Right cardiac atrium (tissue), 5 donors: ENCODE measurements at places on chromosomes 13 and 19. TPM values are rescaled to one million over a fixed set of nuclear protein-coding genes. Genes with fewer than 3 reads are reported as not detected.

Gene IGFL1
- polyA plus RNA-seq, result not detected

GRCh38 chr19:29940971-29941585 is 961 bp upstream of the URI1 start:
- no peak for DNase-seq

Gene DCLK1
- polyA plus RNA-seq, result 5.1 TPM

DNA sequence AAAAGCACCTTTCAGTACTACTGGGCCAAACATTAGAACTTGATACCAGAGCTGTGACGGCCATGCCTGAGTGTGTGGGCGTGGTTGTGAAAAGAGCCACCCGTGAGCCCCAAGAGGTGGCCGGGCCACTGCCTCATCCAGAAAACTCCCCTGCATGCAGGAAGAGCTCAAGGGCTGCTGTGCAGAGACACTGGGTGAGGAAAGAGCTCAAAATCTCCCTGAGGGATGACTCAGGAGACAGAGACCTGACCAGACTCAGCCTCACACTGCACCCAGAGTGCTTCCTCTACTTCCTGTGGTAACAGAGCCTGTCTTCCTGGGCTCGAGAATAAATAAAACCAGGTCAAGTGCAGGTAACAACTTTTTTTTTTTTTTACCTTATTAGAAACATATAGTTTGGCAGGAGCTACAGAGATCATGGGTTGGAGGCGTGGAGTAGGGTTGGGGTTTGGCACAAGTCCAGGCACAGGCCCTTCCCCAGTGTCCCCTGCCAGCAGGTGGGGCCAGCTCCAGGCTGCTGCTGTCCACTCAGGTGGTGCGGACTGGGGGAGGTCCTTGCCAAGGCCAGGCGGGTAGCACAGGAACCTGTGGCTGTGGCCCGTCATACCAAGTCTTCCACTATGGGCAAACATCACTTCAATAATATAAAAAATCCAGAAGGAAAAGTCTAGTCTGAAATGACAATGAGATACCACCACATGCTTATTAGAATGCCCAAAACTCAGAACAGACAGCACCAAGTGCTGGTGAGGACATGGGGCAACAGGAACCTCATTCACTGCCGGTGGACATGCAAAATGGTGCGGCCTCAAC is 25.5 kb downstream of the ELL start:
- DNase-seq, result peak; percentile 58

GRCh38 chr19:40383668-40384248 is 6.2 kb downstream of the HIPK4 start:
- DNase-seq, result peak; percentile 28

- no peak for DNase-seq
These were observed 40.7 kb upstream of the SPATA13 start for GRCh38 chr13:24119626-24120508.

GRCh38 chr13:36998624-36999041 is 507 bp downstream of the ALG5 start:
- peak; percentile 72 for DNase-seq

Gene KLK2
- polyA plus RNA-seq, result not detected

Gene CBY2
- not detected for polyA plus RNA-seq

GRCh38 chr13:100954430-100955305 is 280.1 kb upstream of the TMTC4 start:
- DNase-seq, result no peak

Gene ERCC5
- polyA plus RNA-seq, result 28.4 TPM

DNA sequence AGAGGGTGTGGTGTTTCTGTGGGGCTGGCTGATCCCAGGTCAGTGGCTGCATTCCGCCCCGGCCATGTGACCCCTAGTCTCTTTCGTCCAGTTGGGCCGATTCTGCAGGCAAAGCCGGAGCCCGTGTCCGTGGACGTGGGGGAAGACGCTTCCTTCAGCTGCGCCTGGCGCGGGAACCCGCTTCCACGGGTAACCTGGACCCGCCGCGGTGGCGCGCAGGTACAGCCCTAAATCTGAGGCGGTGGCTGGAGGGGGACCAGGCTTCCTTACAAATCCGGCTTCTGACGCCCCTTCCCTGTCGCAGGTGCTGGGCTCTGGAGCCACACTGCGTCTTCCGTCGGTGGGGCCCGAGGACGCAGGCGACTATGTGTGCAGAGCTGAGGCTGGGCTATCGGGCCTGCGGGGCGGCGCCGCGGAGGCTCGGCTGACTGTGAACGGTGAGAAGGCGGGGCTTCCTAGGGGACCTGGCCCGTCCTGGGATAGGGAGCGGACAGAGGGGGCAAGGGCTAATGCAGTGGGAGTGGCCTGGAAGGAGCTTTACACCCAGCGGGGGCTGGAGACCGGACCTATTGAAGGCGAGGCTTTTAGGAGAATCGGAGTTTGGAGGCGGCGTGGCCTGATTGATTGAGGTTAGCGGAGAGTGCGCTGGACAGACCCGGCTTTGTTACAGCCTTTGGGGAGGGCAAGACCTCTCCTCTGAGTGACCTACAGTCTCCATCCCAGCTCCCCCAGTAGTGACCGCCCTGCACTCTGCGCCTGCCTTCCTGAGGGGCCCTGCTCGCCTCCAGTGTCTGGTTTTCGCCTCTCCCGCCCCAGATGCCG is 4.3 kb downstream of the KIRREL2 start:
- DNase-seq, result no peak

DNA sequence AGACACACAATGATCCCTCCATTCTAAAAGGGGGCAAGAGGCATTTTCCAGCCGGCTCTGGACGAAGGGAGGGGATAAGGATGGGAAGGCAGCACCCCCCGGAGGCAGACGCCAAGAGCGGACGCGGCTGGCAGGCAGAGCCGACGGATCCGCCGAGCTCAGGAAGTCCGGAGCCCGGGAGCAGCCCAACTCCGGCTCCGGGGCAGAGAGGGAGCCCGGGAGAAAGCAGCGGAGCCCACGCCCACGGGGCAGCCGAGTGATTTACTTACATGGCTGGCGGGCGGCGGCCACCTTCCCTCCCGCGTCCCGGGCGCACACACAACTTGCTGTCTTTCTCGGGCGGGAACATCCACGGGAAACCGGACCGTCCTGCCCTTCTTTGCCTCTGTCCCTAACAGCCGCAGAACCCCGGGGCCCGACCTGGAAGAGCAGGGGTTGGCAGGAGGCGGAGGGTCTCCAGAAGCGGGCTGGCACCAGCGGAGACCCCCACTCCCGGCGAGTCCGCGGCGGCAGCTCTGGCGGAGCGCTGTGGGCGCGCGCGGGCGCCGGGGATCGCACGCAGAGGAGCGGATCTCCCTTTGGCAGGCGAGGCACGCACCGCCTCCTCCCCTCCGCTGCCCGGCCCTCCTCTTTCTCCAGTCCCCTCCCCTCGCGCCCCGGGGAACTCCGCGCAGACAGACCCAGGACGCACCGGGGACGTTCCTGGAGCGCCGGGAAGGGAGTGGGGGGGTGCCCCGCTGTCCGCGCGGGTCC is at the start of gene LHFPL6:
TSS of gene LHFPL6 (minus strand) at position 580 of the 753 bp plus-strand sequence.
- DNase-seq, result peak; percentile 95

DNA sequence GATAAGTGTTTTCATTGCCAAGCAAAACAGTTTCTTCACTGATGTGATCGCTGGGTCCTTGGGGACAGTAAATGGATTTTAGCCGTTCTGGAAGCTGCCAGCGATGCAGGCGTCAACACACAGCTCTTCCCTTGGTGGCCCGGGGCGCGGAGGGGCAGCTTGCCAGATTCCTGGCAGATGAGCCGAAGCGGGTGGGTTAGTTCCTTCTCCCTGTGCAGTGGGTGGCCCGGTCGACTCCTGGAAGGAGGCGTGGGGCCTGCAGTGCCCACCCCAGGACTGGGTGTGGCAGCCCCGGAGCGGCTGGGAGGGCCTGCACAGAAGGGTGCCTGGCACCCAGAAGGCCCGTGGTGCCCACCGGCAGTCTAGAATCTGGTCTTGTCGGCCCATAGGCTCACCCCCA is 69.0 kb downstream of the KDM4B start:
- DNase-seq, result no peak

Gene KIR3DL2
- not detected for polyA plus RNA-seq

DNA sequence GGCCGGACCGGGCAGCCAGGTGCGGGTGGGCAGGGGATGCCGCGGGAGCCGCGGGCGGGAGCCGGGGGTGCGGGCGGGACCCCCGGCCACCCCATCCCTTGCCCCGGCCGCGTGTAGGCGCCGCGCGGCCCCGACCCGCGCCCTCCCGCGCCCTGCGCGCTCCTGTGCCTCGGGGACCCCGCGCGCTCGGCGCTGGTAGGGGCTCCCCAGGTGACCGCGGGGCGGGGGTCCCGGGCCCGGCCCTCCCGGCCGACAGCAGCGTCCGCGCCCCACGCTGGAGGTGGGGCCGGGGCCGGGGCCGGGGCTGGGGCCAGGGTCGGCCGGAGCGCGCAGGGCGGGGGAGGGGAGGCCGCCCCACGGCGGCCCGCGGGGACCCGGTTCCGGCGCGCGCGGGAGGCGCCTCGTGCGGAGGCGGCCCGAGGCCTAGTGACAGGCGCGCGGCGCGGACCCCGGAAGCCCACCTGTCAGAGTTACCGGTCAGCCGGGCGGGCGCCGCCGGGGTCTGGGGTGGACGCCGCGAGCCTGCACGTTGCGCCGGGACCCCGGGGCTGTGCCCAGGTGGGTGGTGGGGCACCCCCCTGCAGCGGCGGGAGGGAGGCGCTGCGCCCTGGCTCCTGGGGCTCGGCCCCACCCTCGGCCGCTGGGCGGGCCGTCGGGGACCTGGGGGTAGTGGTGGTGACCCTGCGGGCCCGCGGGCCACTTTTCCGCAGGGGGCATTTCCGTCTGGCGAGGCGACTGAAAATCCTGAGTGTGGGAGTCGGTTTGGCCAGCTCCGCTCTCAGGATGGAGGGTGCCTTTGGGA is 518 bp downstream of the TFDP1 start:
- DNase-seq, result no peak

- peak; percentile 69 for DNase-seq
These were observed 412 bp downstream of the IRS2 start for GRCh38 chr13:109785892-109786450.

Gene IRGC
- not detected for polyA plus RNA-seq

- DNase-seq, result no peak
These were observed 8.2 kb upstream of the ERFL start for GRCh38 chr19:41936416-41936850.

DNA sequence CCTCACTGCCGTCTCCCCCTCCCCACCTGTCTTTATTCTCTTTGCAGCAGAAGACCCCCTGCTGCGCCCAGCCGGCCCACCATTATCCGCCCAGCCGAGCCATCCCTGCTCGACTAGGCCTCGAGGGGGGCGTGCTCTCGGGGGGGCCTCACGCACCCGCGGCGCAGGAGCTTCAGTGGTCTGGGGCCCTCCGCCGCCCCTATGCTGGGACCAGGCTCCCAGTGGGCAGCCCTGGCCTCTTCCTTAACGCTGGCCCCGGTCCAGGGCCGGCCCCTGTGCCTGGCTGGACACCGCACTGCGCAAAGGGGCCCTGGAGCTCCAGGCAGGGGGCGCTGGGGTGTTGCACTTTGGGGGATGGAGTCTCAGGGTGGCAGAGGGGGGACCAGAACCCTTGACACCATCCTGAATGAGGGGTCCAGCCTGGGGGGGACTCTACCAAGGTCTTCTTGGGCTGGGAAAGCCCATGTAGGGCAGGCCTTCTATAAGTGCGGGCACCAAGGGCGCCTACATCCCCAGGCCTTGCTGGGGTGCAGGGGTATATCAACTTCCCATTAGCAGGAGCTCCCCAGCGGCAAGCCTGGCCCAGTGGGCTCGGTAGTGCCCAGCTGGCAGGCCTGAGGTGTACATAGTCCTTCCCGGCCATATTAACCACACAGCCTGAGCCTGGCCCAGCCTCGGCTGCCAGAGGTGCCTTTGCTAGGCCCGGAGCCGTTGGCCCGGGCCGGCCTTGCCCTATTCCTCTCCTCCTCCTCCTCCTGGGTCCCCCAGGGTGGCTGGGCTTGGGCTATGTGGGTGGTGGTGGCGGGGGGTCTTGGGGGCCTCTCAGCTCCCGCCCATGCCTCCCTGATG is 4.9 kb downstream of the TMED1 start:
- DNase-seq, result no peak

Gene SIGLEC5
- polyA plus RNA-seq, result not detected
